ENCODE measurements at places on chromosomes 2 and 18.

DNA sequence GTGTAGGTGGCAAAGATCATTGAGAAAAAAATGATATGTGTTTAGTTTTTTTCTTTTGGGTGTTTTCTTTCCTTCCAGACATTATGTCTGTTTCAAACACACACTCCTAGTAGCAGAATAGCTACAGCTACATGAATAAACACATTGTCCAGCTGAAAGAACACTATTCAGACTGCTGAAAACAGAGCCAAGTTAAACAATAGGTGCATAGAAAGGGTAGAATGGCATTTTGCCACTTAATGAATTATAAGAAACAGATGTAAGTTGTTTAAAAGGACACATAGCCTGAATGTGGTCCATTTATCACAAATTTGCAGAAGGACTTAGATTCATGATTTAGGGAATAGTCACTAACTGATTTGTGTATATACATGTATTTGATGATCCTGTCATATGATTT, 20.1 kb downstream of the CTLA4 start:
- DNase-seq = no peak

GRCh38 chr18:42106784-42107183, 151.8 kb downstream of the PIK3C3 start:
- no peak for DNase-seq

- peak; percentile 76 for DNase-seq
Measured at GRCh38 chr2:96554293-96555145, 18.0 kb downstream of the ARID5A start.

GRCh38 chr2:28356095-28356911, 36.4 kb upstream of the FOSL2 start:
- DNase-seq = peak; percentile 43

GRCh38 chr18:3615374-3615985, 165.5 kb downstream of the TGIF1 start:
- DNase-seq = no peak

GRCh38 chr2:239326831-239327535, 73.8 kb downstream of the HDAC4 start:
- DNase-seq = peak; percentile 71

- no peak for DNase-seq
Measured at GRCh38 chr2:191358325-191359025, 113.3 kb downstream of the MYO1B start.

DNA sequence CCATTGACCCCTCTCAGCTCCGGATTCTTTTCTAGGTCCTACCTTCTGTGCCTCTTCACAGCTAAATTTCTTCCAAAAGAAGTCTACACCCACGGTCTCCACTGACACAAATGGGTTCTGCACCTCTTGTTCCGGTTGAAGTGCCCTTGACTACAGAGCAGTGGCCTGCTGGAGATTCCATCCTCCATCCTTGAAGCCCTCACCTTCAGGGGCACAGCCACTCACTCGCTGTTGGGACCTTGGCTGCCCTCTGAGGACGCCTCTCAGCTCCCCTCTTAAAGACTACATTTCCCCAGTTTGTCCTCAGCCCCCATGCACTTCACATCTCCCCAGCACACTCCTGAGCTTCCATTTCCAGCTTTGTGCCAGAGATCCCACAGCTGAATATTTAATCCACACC, 226.3 kb downstream of the ATAD2B start:
- DNase-seq = no peak

- DNase-seq = no peak
Measured at GRCh38 chr18:10228326-10228725, 226.1 kb upstream of the APCDD1 start.

DNA sequence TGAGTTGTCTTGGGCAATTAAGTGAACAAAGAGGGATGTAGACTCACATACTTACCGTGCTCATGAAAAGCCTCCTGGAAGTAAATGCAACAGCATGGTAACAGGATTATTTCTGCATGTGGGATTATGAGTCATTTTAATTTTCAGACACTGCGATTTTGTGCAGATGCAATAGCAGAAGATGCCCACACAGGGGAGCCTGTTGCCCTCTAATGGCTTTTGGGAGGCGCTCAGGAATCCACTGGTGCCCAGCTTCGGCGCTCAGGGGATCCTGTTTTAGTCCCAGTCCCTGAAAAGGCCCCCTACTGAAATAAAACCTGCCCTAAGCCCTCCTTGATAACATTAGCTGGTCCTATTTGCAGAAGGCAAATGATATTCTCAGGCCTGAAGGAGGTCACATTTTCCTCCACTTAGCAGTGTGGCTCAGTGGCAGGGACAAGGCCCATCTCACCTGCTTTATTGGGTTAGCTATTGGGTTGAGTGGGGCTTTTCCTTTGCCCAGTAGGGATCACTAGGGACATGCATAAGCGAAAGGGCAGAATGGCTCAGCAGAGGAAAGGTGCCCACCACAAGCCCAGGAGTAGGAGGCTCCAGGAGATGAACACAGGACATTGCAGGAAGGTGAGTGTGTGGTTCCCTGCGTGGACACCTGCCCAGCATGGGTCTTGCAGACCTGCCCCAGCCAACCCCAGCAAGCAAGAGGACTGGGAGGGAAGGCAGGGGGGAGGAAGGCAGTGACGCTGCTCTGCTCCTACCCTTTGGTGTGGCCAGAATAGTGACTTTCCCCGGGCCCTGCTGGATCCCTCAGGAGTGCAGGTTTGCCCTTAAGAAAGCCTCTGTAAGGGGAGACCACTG, 26.5 kb upstream of the KCNS3 start:
- no peak for DNase-seq

- no peak for DNase-seq
Measured at GRCh38 chr2:187485523-187485922, 37.5 kb upstream of the CALCRL start.

DNA sequence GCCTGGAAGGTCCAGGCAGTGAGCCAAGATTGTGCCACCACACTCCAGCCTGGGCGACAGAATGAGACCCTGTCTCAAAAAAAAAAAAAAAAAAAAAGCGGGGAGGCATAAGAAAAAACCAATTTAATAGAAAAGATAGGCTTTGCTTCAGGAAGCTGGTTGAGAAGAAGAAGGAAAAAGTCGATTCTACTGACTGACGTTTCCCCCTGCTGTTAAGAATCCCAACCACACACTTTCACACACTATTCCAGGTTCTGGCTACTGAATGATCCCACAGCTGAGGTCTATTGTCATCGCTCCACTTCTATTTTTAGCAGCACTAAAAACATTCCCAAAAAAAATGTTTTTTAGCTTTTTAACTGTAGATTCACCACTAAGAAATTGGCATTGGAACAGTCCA, 6.7 kb upstream of the CHCHD5 start:
- DNase-seq = no peak

DNA sequence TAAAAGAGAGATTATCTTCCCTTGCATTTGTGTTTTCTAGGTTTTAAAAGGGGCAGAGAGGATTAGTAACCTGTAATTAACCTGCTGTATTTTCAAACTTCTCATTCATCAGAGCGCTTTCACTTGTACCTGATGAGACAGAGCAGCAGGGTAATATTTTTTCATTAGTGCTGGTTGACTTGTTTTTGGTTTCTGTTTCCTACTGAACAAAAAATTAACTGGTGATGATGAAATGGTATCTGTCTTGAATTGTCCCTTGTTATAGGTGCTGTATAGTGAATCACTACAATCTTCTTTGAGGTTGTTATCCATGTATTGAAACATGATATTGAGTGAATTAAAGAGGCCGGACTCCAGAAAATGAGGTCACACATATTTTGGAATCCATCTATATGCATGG, 37.9 kb downstream of the CDH20 start:
- DNase-seq = no peak

DNA sequence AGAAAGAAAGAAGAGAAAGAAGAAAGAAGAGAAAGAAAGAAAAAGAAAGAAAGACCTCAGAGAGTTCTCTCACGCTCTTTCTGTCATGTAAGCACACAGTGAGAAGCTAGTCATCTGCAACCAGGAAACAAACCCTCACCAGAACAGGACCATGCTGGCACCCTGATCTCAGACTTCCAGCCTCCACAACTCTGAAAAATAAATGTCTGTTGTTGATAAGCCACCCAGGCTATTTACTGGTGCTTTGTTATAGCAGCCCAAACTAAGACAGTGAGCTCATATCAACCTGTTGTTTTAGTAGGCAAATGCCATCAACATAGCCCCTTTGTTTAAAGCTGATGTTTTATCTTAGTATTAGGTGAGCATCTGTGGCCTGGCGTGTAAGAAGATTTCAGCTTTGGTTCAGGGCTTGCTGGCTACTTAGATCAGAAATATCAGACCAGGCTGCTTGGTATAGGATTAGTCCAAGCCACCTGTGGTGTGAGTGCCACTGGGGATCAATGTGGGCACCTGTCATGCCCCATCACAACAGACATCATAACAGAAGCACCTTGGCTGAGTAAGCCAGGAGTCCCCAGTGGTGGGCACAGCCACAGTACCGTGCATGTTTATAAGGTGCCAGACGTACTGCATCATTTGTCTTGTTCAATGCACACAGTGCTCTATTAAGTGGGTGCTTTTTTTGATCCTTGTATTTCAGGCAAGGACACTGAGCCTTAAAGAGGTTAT, 94.4 kb downstream of the LBH start:
- DNase-seq = no peak

DNA sequence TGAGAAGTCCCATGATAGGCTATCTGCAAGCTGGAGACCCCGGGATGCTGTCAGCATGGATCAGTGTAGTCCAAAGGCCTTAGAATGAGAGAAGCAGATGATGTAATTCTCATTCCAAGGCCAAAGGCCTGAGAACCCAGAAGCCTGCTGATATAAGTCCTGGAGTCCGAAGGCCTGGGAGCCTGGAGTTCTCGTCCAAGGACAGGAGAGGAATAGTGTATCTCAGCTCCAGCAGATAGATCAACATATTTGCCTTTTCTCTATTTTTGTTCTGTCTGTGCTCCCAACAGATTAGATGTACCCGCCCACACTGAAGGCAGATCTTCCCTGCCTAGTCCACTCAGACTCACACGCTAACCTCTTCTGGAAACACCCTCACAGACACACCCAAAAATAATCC, 454.9 kb upstream of the CHAC2 start:
- no peak for DNase-seq

GRCh38 chr2:127179766-127180165, 40.3 kb downstream of the CYP27C1 start:
- no peak for DNase-seq

DNA sequence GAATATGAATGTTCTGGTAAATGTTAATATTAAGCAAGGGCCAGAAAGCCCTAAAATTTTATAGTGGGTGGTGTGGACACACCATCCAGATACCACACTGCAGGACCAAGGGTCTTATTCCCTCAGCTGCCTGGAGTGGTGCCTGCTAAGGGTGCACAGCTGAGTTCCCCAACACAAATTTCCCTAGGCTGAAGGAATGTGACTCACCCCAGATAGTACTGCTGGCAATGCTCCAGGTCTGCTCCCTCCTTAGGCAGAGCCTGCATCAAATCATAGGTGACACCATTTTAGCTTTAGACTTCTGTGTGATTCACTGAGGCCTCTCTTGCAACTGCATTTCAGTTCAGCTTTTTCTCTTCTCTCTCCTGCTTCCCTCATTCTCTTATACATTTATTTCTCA, 321.1 kb downstream of the SATB2 start:
- DNase-seq = no peak

- no peak for DNase-seq
Measured at GRCh38 chr2:36497570-36498163, 100.3 kb downstream of the FEZ2 start.

- DNase-seq = no peak
Measured at GRCh38 chr2:9074930-9075329, 71.4 kb upstream of the MBOAT2 start.

GRCh38 chr2:231725476-231725875, 17.2 kb downstream of the PTMA start:
- no peak for DNase-seq

GRCh38 chr2:24317491-24317920, 42.8 kb downstream of the ITSN2 start:
- no peak for DNase-seq

GRCh38 chr2:45826460-45826859, 175.0 kb downstream of the PRKCE start:
- no peak for DNase-seq

GRCh38 chr2:157447741-157448140, 3.9 kb upstream of the CYTIP start:
- DNase-seq = peak; percentile 62

DNA sequence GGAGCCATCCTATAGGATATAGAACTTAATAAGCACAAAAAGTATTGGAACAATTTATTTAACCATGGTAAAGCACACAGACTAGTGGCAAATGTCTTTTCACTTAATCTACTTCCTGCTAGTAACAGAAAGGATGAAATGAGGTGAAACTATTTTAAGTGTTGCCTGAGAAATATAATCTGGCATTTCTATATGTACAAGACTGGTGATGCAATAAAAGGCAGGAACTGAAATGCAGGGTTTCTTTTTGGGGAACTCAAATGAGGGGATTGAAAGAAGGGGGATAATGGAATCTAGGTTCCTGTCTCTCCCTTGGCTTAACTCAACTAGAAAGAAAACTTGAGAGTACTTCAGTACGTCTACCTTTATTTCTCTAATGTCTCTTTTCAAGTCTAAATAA, 122.3 kb downstream of the MEMO1 start:
- no peak for DNase-seq

DNA sequence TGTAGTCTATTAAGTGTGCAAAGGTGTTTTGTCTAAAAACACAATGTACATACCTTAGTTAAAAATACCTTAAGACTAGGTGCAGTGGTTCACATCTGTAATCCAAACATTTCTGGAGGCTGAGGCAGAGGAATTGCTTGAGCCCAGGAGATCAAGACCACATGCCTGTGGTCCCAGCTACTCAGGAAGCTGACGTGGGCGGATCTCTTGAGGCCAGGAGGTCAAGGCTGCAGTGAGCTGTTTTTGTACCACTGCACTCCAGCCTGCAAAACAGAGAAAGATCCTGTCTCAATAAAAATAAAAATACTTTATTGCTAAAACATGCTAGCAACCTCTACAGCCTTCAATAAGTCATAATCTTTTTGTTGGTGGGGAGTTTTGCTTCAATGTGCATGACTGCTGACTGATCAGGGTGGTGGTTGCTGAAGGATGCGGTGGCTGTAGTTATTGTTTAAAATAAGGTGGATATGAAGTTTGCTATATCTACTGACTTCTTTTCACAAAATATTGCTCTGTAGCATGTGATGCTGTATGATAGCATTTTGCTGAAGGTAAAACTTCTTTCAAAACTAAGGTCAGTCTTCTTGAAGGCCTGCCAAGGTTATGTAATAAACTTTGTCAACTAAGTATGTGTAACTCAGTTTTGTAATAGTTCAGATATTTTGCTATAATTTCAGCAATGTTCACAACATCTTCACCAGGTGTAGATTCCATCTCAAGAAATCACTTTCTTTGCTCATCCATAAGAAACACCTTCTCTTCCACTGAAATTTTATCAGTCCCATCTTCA, 1238.0 kb upstream of the NRXN1 start:
- DNase-seq = no peak

DNA sequence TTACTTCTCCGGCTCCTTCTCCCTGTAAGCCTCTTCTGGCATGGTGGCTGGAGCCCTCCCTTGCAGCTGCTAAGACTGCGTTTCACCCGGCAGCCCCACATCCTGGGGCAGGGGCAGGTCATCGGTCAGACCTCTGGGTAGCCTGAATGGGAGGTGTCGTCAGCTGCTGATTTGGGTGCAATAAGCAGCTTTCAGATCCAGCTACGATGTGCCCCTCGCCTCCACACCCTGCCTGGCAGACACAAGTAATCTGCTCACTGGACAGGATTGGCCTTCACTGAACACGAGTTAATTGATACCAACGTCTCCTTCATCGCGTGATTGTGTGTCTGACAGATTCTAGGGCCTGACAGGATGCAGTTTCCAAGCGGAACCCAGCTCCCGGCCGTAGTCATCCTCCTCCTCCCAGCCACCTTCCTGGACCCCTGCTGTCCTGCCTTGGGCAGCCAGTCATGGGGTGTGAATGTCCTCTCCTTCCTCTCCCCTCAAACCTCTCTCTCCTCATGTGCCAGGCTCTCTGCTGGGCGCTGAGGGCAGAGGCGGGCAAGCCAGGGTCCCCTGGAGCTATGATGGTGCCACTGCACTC, 18.9 kb upstream of the PDIA6 start:
- no peak for DNase-seq

All from CD4-positive, alpha-beta T cell treated with Interleukin-21 for 1 hour (primary cell).